OCI-M1 (cell line): ENCODE measurements at places on chromosomes 4 and X.

DNA sequence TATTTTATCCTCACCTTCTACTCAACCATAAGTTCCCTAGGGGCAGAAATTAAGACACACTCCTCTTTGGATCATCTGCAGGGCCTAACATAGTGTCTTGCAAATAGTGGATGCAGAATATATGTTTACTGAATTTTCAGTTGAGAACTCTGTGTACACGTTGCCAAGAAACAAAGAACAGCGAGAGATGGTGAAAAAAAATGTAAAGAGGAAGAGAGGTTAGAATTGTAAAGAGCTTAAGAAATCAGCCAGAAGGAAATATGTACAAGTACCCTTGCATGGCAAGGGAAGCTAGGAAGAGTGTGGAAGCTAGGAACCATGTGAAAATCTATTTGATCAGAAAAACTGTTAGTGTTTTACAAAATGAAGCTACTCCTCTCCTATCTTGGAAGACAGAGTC, 431.0 kb downstream of the SMARCA1 start:
- no peak for DNase-seq

- no peak for DNase-seq
Observed at GRCh38 chr4:146165221-146165620, 10.3 kb upstream of the LSM6 start.

DNA sequence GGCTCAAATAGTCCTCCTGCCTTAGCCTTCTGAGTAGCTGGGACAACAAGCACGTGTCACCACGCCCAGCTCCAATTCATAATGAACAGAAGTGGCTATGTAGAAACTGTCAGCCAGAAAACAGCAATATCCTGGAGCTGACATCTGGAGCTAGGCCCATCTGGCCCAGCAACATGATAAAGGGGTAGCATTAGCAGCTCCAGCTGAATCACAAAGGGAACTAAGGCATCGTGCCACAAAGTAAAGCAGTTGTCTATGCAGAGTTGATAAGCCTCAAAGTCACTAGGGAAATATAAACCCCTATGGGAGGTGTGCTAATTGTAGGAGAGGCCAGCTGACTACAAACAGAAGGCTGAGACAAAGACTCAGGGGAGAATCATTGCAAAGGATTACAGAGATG, 270.5 kb upstream of the GPC4 start:
- DNase-seq, result no peak

DNA sequence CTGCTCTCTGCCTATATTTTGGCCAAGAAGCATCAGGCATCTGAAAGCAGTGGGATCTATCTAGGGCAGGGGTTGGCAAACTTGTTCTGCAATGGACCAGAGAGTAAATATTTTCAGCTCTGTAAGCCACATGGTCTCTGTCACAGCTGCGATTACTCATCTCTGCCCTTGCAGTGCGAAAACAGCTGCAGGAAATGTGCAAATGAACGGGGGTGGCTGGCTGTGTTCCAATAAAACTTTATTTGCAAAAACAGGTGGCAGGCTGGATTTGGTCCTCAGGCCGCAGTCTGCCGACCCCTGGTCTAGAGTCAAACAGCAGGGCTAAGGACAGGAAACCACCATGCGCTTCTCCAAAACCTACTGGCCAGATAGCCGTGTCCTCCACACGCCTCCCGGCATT, 48.6 kb downstream of the ACOX3 start:
- DNase-seq, result no peak

DNA sequence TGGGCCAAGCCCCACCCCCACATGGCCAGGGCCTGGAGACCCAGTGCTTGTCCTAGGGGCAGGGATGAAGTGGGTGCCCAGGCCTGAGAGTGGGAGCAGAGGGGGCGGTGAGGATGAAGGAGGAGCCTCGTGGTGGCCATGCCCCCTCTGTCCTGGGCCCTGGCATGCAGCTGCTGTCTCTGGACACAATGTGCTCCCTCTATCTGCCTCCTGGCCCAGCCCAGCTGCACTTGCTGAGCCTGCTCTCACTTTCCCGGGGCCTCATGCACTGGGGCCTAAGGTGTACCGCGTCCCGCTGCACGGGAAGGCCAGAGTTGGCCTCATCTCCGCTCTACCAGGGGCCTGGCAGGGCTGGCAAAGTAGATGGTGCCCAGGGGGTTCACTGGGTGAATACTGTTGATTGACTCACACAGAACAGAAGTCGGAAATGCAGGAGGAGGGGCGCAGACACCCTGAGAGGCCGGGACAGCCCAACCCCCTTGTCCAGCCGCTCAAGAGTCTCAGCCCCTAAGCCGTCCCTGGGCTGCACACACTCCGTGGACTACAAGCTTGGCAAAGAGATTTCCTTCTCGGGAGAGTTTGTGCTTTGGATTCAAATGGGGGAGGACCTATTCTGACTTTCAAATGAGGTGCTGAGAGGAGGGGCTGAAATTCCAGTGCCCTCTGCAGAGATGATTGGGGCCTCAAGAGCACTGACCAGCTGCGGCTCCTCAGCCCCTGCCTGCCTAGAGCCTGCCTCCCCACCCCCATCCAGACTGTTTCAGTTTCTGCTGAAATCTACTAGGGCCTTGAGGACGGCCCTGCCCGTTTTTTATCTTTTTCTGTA, 112.4 kb downstream of the PSAPL1 start:
- DNase-seq, result peak; percentile 15

- no peak for DNase-seq
Observed at GRCh38 chrX:15356444-15356843, 21.1 kb upstream of the PIGA start.

GRCh38 chr4:88212253-88212561, 53.8 kb upstream of the ABCG2 start:
- DNase-seq, result peak; percentile 44

- DNase-seq, result no peak
Observed at GRCh38 chr4:182929296-182929695, 12.1 kb upstream of the DCTD start.

DNA sequence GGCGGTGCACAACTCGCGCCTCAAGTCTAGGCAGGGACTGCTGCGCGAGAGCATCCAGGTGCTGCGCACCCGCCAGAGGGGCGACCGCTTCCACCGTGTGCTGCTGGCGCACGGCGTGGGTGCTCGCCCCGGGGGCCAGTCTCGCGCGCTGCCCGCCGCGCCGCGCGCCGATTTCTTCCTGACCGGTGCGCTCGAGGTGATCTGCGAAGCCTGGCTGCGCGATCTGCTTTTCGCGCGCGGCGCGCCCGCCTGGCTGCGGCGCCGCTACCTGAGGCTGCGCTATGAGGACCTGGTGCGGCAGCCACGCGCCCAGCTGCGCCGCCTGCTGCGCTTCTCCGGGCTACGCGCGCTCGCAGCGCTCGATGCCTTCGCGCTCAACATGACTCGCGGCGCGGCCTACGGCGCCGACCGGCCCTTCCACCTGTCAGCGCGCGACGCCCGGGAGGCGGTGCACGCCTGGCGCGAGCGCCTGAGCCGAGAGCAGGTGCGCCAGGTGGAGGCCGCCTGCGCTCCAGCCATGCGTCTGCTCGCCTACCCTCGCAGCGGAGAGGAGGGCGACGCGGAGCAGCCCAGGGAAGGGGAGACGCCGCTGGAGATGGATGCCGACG, 1.3 kb downstream of the CHST7 start:
- no peak for DNase-seq

- no peak for DNase-seq
Observed at GRCh38 chr4:174387143-174387542, 103.4 kb downstream of the CEP44 start.

DNA sequence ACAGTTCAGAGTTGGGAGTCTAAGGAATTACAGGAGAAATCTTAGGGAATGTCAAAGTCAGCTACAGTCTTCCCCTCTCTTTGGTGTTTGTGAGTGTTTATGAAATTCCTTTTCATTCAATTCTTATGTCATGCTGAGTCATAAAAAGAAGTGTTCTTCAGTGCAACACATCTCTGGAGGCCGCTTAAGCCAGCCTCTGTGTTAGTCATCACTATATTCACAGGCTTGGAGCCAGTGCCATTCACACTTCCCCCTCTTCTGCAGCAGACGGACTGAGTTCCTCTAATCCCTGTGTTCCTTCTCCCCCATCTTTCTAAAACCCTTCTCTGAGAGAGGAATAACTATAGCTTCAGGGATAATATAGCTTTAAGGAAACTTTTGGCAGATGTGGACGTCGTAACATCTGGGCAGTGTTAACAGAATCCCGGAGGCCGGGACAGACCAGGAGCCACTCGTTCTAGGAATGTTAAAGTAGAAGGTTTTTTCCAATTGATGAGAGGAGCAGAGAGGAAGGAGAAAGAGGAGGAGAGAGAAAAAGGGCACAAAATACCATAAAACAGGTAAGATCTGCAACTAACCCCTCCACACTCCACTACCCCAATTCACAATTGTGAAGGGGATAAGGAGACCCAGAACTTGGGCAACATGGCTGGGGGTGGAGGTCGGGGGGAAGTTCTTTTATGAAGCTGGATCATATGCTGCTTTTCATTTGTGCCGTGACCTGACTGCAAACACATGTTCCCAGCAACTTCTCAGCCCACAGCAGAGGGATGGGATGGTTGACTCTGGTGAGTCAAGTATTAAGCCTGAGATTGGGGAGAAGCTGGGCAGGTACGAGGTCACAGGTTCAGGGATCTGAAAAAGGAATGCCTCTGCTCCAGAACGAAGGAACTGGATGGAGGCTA, at the start of gene SRPX2:
TSS of gene SRPX2 (plus strand) at position 244 of the 905 bp plus-strand sequence. CDS start 2,124 bp downstream, outside the sequence.
- DNase-seq, result peak; percentile 45

- DNase-seq, result no peak
Observed at GRCh38 chr4:24044610-24045589, 155.1 kb upstream of the PPARGC1A start.

- DNase-seq, result no peak
Observed at GRCh38 chr4:39326468-39326977, 39.6 kb downstream of the RFC1 start.

GRCh38 chrX:115940348-115940747, 230.2 kb upstream of the AGTR2 start:
- DNase-seq, result no peak

- no peak for DNase-seq
Observed at GRCh38 chrX:85052205-85052604, 48.5 kb downstream of the APOOL start.

- DNase-seq, result no peak
Observed at GRCh38 chr4:187744911-187745310, 250.7 kb upstream of the ZFP42 start.

DNA sequence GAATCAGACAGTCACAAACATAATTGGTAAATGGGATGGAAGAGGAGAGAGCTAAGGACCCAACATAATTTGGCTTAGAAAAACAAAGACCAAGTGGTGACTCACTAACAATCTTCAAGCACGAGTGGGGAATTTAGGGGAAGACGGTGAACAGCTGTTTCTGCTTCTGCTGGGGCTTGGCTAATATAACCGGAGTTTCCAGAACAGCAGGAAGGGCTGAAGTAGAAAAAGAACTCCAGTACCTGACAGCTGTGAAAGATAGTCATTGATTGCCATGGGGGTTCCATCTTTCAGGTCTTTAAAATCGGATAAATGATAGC, 290.9 kb upstream of the LDB2 start:
- no peak for DNase-seq

- peak; percentile 63 for DNase-seq
Observed at GRCh38 chr4:175947117-175947722, 118.4 kb upstream of the WDR17 start.

DNA sequence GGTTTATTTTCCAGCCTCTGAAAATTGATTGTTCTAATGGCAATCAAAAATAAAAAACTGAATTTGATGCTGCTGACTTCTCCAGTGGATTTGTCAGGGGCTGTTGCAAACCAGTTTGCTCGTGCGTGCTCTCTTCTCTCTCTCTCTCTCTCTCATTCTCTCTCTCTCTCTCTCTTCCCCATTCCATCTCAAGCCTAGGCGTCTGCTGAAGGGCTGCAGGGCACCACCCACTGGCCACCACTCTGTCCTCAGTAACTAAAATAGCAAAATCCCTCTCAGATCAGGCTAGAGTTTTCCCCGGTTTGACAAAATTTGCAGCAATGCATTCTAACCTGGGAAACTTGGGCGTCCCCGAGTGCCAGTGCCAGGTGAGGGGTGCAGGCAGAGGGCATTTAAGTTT, 19.4 kb downstream of the NKX6-1 start:
- DNase-seq, result peak; percentile 51

DNA sequence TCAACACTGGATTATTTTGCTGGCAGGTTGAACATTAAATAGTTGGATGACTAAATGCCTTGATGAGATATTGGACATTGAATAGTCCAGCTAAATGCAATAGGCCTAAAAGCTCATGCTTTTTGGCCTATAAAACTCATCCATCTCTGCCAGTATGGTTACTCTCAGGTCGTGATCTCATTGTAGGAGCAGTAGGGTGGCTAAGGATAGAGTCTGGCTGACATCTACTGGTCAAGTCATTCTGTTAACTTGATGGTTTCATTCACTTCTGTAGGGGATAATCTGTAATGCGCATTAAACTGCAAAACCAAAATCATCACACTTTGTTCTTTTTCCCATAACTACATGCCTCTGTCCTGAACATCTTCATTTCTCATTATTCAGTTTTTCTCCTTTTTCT, 227.0 kb downstream of the DKK2 start:
- peak; percentile 70 for DNase-seq

DNA sequence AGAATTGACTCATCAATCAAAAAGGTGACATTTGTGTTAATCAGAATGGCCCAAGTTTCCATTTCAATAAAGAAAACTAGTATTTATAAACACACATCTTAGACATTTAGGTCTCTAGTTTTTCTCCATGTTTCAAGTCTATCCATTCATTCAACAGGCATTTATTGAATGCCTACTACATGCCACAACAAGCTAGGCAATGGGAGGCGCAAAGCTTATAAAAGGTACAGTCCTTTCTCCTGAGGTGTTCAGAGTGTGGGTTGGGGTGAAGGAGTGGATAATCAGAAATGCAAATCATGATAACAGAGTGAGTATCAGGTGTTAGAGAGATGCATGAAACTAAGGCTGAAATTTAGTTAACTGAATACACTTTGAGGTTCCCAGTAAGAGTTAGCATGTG, 78.0 kb downstream of the HCCS start:
- no peak for DNase-seq

- peak; percentile 89 for DNase-seq
Observed at GRCh38 chr4:78749972-78750727, 26.0 kb upstream of the BMP2K start.

DNA sequence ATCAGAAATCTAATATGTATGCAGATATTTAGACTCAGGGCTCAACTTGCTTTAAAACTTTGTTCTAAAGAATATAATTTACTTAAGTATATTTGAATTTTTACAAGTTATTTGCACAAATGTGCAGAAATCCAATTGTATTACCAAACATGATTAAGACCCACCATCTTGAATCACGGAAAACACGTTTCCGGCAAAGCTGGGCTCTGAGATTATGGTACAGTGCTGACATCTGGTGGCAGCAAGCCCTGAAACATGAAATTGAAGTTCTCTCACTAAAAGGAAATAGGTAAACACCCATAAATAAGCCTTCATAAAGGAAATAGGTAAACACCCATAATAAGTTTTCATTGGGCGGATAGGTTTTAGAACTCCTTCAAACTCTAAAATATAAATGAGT, 98.3 kb upstream of the MAOA start:
- DNase-seq, result peak; percentile 75

- no peak for DNase-seq
Observed at GRCh38 chr4:25771672-25772071, 91.1 kb downstream of the SEL1L3 start.

- no peak for DNase-seq
Observed at GRCh38 chrX:20352935-20353336, 86.2 kb upstream of the RPS6KA3 start.
